RCC 7860 (cell line): ENCODE measurements at places on chromosomes 4 and X.

DNA sequence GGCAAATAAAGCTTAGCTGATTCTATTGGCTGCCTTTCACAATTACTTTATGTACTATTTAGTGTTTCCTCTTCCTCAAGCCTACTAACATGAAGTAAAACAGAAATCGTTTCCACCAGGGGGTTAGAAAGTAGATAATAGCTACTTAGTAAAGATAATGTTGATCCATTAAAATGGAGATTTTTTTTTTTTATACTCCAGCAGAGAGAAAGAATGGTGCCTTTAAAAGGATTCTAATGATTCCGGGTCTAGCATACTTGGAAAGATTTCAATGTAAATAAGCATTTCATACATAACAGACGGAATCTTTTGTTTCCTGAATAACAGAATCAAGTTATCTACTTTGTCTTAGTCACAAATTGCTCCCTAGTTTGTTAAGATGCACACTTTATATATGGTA lies 37.1 kb downstream of the GK start:
- DNase-seq, result no peak

DNA sequence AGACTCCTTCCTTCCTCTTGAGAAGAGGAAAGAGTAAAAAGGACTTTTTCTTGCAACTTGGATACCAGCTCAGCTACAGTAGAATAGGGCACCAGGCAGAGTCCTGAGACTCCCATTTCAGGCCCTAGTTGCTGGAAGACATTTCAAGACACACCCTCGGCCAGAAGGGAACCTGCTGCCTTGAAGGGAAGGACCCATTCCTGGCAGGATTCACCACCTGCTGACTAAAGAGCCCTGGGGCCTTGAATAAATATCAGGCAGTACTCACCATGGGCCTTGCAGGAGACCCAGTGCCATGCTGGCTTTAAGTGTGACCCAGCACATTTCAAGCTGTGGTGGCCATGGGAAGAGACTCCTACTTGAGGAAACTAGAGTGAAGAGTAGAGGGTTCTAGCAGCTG lies 317.6 kb downstream of the DKK2 start:
- no peak for DNase-seq

DNA sequence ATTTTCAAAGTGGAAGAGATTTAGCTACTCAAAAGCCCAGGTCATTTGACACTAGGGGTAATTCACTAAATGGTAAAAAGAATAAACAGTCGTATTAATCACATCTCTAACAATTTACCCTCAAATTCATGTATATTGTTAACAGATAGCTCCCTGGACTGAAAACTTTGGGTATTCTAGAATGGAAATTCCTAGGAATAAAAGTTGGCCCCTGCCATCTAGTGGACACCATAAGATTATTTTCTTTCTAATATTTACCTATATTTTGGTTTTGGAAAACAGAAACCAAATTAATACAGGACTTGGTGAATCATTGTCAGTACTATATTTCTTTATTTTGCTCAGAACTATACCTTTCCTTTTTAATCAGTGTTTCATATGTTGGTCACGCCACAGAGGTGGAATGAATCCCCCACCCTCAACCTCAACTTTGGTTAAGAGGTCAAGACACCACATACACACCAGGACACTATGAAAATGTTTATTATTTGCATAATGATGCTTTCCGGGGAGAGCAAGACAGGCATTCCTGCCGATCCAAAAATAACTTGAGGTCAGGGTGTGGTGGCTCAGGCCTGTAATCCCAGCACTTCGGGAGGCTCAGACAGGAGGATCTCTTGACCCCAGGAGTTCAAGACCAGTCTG lies 96.2 kb upstream of the APOOL start:
- DNase-seq, result no peak

- no peak for DNase-seq
Observed at GRCh38 chr4:158189422-158189821, 16.6 kb upstream of the GASK1B start.
